Glomerular endothelial cell (primary cell): ENCODE measurements at places on chromosomes 11 and 22.

DNA sequence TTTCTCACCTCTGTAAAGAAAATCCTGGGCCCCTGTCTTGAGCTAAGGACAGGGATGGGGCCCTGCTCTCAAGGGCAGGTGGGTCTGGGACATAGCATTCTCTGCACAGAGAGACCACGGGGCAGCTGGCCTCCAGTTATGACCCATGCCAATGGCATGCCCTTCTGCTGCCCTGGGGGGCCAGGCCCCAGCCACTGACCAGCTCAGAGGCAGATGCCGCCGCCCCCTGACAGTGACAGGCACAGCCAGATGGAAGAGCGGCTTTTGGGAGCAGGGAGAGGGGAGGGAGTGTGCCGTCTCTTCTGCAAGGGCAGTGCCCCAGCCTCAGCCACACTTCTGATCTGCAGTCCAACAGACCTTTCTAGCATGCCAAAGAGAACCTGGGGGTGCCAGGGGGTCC is 114.8 kb upstream of the NAV2 start:
- DNase-seq, result no peak

DNA sequence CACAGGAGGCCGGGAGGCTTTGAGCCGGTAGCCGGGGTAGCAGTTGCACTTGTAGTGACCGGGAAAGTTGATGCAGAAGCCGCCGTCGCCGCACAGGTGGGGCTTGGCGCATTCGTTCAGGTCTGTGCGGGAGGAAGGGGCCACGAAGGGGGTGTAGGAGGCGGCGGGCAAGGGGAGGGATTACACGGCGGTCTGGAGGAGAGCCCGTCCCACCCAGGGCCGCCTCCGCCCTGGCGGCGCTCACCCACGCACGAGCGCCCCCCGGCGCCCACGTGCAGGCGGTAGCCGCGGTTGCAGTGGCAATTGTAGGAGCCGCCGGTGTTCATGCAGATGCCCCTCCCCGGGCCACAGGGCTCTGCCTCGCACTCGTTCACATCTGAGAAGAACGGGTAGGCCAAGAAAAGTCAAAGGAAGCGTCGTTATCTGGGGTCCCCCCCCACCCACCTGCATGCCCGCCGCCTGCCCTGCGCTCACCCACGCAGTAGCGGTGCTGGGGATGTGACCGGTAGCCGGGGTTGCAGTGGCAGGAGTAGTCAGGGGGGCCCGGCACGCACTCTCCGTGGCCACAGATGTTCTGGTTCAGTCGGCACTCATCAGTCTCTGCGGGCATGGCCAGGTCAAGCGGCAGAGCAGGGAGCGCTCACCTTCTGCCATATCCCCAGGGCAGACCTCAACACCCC is 10.6 kb downstream of the LTBP3 start:
- no peak for DNase-seq

- DNase-seq, result no peak
These were observed 1565.5 kb upstream of the RAG2 start for GRCh38 chr11:38163526-38163925.

DNA sequence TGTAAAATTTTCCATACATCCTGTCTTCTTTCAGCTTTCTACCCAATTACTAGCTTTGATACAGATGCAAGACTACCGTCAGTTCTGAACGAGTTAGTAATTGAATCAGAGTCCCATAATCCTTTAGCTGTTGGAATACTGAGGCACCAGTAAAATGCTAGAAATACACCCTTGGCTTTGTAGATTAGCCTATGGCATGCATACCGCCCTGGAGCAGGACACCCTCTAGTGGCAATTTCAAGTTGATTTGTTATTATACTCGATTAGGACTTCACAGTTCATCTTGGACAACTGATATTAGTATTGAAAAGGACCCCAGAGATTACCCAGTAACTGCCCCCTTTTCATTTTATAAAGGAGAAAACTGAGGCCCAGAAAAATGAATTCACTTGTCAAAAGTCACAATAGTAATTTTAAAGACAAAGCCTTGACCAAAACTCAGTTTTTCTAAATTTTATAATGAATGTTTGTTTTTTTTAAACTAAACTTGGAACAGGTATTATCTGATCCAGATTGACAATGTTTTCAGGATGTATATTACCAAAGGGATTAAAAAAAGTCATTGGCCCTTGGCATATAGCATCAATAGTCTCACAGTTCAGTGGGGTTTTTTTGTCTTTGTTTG is 72.6 kb downstream of the HIPK3 start:
- DNase-seq, result peak; percentile 52

DNA sequence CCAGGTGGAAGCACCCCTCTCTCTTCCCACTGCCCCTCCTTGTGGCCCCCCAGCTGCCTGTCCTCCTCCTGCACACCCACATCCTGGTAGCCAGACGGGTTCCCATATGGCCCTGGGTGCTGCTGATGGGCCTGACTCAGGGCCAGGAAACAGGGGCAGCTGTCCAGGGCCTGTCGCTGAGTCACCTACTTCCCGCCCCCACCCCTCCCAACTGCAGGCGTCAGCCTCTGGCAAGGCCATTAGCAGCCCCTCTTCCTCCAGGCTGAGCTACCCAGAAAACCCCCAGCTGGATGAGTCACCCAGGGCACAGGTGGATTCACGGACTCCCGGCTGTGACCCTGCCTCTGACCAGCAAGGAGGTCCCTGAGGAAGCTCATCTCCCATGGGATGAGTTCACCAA is 6.9 kb upstream of the GAL start:
- DNase-seq, result peak; percentile 23

DNA sequence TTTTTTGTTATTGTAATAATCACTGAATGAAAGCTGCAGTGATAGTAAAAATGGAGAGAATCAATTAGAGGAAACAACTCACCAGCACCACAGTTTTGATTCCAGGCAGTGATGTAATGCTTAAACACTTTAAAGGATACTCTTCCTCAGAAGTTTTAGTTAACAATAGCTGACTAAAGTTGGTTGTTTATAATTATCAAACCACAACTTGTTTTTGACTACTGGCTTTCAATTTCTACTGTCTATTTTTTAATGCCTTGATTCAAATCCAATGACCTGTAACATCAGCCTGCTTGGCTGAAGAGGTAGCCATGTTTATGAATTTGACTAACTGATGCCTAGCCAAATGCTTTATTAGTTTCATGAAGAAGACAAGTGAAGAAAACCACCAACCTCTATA is 18.2 kb upstream of the CASP12 start:
- no peak for DNase-seq

DNA sequence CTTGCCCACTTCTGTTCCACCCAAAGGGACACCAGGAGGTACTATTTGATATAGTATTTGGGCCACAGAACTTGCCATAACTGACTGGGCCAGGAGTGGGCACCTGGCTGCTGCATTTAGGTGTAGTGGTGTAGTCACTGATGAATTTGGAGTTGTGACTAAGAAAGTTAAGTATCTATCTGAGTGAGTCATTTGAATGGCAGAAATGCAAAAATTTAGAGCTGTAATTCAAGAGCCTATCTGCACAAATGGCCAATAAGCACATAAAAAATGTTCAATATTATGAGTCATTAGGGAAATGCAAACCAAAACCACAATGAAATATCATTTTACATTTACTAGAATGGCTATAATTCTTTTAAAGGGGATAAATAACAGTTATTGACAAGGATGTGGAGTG is 14.7 kb downstream of the GLYATL2 start:
- DNase-seq, result no peak

- DNase-seq, result no peak
These were observed 77.5 kb upstream of the NARS2 start for GRCh38 chr11:78651923-78652842.

GRCh38 chr11:132792341-132793140 is 739.8 kb downstream of the OPCML start:
- no peak for DNase-seq

- DNase-seq, result no peak
These were observed 16.1 kb downstream of the MICAL2 start for GRCh38 chr11:12126344-12127019.

GRCh38 chr11:87136236-87136635 is 98.5 kb downstream of the TMEM135 start:
- DNase-seq, result no peak

DNA sequence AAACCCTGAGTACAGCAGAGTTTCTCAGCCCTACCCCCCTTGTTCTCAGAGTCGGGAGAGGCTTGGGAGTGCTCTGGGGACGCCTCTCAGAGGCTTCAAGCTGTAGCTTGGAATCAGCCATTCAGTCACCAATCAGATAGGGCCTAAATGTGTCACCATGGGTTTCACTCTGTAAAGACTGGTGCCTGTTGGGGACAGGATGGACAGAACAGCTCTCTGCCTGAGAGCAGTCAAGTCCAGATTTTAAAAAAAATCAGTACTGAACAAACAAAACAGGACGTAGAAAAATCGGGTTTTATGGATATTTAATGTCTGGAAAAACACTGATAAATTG is 1.3 kb downstream of the FADD start:
- no peak for DNase-seq

GRCh38 chr11:61021661-61022212 is 50.3 kb downstream of the CD6 start:
- no peak for DNase-seq

DNA sequence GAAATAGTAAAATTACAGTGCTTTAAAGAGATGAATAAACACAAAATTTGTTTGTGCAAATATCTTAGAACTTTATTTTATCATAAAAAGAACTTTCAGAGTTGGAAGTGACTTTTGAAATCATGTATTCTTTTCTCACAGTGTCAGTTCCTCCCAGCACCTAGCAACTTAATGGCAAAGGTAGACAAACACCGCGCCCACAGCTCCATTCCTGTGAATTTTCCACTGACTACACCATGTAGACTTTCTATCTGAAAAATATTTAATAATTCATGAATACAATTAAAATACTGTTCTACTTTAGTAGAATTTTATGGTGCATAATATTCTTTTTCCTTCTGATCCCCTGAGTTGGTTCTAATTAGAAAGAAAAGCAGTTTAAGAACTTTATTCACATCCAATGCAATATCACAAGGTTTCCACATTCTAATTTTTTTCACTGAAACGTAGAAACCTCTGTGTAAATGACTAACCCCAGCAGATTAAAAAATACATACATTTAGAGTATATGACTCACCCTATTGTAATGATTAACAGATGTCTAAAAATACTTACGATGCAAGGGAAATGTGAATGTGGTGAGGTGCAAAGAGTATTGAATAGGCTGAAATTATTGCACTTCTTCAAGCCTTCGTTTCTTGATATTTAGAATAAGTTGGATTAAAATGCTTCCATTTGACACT is 218.2 kb upstream of the CCDC179 start:
- DNase-seq, result no peak

DNA sequence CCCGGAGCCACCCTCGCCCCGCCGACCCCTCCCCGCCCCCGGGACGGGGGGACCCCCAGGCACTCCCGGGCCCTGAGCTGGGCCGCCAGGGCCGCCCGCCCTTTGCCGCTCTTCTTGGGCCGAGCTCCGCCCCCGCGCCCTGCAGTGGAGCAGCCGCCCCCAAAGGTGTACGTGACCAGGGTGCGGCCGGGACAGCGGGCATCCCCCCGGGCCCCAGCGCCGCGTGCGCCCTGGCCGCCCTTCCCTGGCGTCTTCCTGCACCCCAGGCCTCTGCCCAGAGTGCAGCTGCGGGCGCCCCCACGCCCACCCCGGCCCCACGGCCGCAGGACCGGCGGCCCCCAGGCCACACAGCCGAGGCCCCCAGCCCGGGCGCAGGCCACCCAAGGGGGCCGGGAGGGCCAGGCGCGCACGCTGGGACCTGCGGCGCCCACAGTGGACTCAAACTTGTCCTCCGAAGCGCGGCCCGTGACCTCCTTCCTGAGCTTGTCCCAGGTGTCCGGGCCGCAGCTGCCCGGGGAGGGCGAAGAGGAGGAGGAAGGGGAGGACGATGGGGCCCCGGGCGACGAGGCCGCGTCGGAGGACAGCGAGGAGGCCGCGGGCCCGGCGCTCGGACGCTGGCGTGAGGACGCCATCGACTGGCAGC is 7.4 kb downstream of the B4GALNT4 start:
- DNase-seq, result no peak

DNA sequence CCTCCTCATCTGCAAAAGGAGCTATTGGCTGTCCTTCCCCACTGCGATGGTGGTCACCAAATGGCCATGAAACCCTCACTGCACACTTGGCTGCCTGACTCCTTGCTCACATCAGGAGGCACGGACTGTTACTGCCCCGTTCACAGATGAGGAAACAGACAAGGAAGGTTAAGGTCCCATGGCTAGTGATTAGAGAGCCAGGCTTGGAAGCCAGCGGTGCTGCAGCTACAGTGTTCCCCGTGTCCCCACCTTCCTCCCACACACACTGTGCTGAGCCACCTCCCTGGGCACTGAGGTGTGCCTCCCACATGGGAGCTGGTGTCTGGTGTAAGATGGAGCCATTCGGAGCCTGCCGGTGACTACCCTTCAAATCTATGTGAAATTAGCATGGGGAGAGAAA is 2.6 kb downstream of the ARHGAP8 start:
- no peak for DNase-seq

- no peak for DNase-seq
These were observed 781 bp downstream of the SIDT2 start for GRCh38 chr11:117179048-117179999.

DNA sequence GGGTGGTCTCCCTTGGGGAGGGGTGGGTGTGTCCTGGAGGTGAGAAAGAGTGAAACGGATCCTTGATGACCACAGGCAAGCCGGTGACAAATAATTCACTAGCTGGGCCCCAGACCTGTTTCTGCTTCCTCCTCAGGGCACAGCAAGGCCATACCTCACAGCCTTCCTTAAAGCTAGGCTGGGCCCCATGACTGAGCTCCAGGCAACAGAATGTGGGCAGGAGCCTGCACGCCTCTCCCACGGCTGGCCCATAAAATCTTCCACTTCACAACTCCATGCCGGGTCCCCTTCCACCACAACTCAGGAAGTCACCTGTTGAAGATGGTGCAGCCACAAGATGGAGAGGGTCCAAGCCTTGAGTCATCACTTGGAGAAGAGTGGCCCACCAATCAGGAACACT is 23.9 kb downstream of the SLC22A12 start:
- DNase-seq, result no peak

- DNase-seq, result no peak
These were observed 10.3 kb downstream of the CYP2R1 start for GRCh38 chr11:14881576-14882193.

DNA sequence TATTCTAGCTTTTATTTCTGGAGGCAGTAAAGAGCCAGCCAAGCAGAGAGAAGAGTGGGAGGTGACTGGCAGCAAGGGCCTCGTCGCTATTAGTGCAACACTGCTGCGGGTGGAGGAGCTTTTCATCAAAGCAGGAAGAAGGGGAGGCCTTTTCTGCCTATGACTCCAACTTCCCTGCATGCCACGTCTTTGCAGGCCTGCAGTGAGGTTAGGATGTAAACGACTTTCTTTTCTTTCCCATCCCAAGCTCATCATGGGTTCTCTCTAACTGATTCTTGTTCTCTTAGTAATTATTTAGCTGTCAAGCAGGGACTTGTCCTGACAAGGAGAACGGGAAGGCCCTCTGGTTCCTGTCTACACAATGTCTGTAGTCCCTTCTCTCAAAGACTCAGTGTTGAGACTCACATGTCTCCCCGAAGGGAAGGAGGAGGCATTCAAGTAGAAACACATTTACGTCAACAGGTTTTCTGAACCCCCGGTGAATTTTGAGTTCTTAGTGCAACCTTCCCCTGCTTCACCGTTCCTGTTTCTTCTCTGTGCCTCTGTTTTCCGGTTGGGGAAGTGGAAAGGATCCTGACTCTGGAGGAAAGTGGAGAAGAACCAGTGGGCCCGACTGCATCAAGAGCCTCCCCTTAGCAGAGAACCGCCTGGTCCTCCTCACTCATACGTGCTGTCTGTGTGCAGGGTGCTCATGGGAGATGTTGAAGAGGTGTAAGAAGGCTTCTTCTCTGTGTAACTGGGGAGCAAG is 56.9 kb downstream of the PACS1 start:
- DNase-seq, result no peak
